Stimulated activated CD8-positive, alpha-beta memory T cell treated with anti-CD3 and anti-CD28 coated beads, Interleukin-15, amount 100 ng/mL, for 4 hours (primary cell): ENCODE measurements at places on chromosomes 6 and 20.

DNA sequence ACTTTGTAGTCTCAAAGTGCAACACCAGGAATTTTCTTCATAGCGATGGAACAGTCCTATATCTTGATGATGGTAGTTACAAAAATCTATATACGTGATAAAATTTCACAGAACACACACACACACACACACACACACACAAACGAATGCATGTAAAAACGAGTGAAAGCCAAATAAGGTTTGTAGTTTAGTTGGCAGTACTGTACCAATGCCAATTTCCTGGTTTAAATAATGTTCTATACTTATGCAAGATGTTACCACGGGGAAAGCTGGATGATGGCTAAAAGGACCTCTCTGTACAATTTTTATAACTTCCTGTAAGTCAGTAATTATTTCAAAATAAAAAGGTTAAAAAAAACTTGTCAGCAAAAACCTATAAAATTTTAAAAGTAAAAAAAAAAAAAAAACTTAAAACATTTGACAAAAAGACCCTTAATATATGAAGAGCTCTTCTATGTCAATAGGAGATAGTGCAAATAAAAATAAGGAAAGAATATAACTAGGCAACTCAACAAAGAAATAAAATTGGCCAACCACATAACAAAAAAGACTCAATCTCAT lies 37.6 kb downstream of the PDSS2 start:
- no peak for DNase-seq

DNA sequence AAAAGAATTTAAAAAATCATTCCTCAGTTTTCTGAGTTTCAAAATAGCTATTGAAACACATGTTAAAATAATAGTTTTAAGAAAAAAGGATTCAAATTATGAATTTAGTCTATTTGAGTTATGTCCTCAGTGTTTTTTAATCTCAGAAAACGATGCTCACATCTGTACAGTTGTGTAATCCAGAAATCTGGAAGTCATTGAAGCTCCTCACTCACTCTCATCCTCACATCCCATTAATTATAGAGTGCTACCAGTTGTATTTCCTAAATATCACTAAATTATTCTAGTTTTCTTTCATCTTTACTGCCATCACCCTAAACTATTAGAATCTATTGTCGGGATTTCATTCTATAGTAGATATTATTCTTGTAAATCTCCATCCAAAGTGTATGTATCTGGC lies 234.7 kb upstream of the RIMS1 start:
- DNase-seq: no peak

GRCh38 chr6:9937031-9937763 lies 477.7 kb downstream of the TFAP2A start:
- DNase-seq: no peak

DNA sequence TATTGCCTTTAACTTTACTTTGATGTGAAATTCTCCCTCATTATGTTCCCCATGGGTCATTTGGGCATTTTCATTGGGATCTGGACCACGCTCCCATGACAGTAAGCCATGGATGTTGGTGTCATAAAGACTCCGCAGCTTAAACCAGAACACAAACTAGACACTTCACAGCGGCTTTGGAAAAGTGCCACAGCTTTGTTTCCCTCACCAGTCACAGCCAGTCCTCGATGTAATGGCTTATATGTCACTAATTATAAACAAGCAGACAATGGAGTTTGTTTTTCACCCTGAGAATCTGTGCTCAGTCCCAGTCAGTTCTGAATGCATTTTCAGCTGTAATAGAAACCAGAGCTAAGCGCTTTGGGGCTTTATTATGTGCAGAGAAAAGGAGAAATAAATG lies 23.2 kb upstream of the DAAM2 start:
- no peak for DNase-seq

DNA sequence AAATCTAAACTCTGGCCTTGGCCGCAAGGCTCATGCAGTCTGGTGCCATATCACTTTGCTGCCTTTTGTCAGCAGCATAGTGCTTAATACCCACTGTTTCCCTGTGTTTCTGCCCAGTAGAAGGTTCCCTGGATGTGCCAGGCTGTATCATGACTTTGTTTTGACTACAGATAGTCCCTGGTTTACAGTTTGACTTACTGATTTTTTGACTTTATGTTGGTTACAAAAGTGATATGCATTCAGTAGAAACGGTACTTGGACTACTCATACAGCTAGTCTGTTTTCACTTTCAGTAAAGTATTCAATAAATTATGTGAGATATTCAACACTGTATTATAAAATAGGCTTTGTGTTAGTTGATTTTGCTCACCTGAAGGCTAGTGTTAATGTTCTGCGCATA lies 19.0 kb downstream of the RALY start:
- no peak for DNase-seq

DNA sequence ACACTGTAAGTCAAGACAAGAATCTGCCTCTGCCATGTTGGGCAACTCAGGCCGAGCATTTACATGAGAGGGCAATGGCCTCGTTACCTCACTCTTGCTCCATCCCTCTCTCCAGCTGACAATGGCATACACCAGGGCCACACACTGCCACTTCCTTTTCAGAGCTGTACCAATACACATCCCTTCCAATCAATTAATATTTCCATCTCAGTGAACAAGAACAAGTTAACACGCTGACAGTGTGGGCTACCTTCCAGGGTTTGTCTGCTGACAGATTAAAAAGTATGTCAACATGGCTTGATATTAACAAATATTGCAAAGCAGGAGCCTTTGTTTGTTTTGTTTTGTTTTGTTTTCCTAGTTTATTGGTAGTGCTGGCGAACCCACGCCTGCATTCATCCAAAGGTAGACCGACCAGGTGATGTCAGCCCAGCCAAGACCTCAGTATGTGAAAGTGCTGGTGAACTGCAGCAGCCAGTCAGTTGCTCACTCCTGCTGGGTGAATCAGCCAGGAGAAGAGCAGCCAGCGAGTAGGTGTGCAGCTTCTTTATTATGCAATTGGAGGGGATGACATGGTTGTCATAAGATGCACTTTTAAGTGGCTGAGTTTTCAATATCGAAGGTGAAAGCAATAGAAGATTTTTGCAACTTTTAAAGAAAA lies 487.3 kb upstream of the JARID2 start:
- DNase-seq: no peak

- DNase-seq: no peak
Observed at GRCh38 chr6:33823806-33824205, 20.0 kb upstream of the MLN start.

GRCh38 chr6:142857233-142857761 lies 87.7 kb downstream of the HIVEP2 start:
- no peak for DNase-seq

DNA sequence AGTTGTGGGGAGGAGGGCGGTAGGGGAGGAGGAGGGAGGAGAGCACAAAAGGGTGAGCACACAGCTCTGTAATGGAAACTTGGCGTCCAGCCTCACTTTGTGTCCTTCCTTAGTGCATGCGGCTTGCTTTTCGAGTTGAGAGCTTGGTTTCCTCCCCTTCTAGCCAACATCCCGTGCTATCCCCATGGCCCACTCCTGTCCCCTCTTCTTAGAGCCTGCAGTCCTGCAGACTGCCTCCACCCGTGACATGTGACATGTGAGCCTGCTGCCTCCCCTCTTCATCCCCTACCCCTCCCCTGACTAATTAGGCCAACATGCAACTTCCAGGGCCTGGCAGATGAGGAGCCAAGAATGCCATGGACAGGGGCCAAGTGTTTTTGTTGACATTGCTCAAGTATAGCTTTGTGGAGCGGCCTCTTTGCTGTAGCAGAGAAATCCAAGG lies 63.2 kb downstream of the SLC24A3 start:
- DNase-seq: no peak

DNA sequence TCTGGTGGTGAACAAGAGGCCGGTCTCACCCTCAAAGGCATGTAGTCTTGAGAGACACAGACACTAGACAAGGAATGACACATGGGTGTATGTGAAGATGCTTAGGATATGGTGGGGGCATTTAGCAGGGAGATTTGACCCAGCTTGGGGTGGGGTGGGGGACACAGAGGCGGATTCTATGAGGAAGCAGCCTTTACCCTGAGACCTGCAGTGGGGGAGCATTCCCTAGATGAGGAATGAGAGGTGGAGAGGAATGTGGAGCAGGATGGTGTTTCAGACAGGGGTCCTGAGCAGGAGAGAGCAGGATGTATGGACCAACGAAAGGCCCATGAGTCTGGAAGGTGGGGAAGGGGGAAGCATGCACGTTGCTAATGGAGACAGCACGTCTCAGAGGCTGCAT lies 57.8 kb downstream of the PHACTR3 start:
- DNase-seq: no peak

DNA sequence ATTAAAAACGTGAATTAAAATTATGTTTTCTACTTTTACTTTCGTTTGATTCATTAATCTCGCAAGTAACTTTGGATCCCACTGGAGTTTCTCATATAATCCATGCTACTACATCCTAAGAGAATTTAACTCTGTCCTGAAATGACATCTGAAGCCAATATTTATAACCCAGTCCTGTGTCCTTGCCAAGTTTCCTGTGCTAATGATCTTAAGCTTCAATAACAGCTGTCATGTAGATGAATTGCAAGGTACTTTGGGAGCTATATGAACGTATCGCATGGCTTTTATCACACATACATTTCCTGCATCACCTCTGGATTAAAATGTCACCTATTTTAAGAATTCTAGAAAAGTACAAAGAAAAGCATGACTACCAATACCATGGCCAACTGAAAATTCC lies 833.8 kb upstream of the CITED2 start:
- no peak for DNase-seq

- no peak for DNase-seq
Observed at GRCh38 chr6:148927586-148927985, 180.8 kb downstream of the UST start.

GRCh38 chr6:166972101-166972500 lies 15.8 kb upstream of the RNASET2 start:
- DNase-seq: no peak

DNA sequence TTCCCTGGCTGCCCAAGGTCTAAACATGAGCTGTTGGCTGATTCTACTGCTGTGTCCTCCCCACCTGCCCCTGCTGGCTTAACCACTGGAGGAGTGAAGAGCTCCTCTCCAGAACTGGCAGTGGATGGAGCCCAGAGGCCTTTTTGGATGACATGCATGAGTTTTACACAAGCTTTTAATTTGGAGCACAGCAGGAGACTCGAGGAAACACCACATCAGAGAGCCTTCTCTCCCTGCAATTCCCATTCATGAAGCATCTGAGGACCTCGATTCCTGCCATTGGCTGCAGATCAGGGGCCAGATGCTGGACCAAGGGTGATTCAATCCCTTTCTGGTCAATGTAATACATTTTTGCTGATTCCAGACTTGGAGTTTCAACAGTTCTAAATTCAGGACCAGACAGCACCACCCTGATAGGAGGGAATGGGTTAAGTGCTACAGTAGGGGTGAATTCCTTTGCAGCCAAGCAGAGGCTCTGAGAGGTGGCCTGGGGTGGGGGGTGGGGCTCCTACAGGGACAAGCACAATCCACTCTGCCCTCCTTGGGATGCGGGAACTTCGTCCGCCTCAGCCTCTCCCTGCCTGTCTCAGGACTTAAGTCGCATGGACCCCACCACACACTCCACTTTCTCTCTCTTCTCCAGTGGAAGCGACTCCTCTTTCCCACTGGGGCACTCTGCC lies 599 bp upstream of the PSORS1C1 start:
- DNase-seq: no peak

DNA sequence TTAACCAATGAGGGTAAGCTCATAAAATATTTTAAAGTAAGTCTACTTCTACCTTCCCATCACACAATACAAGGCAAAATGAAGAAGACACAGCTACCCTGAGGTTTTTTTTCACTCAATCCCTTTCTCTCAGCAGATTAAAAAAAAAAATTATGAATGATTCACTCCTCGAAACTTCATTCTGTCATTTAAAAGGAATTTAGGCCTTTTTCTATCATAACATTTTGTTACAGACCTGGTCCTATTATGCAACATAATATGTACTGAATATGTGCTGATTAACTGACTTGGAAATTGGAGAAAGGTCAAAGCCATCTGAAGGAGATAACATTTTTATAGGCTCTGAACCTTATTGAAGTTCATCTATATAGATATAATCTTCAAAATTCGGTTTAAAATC lies 45.5 kb downstream of the PRL start:
- DNase-seq: no peak

- no peak for DNase-seq
Observed at GRCh38 chr6:84525907-84526306, 238.5 kb downstream of the TBX18 start.

GRCh38 chr6:163667372-163668060 lies 253.0 kb downstream of the QKI start:
- DNase-seq: no peak
